Naive thymus-derived CD8-positive, alpha-beta T cell (primary cell): ENCODE measurements at places on chromosomes 6 and 20.

GRCh38 chr20:16260911-16261310, 312.3 kb downstream of the KIF16B start:
- DNase-seq = no peak

GRCh38 chr6:112574190-112574589, 227.1 kb downstream of the RFPL4B start:
- no peak for DNase-seq

GRCh38 chr20:15653396-15654207, 919.6 kb downstream of the KIF16B start:
- no peak for DNase-seq

- DNase-seq = no peak
These were observed 34.7 kb upstream of the SSTR4 start for GRCh38 chr20:23000232-23000947.
